ENCODE measurements at places on chromosomes 13 and 19. TPM values are rescaled to one million over a fixed set of nuclear protein-coding genes. Genes with fewer than 3 reads are reported as not detected.

The POSTN gene
- not detected for total RNA-seq

The KASH5 gene
- total RNA-seq: not detected

DNA sequence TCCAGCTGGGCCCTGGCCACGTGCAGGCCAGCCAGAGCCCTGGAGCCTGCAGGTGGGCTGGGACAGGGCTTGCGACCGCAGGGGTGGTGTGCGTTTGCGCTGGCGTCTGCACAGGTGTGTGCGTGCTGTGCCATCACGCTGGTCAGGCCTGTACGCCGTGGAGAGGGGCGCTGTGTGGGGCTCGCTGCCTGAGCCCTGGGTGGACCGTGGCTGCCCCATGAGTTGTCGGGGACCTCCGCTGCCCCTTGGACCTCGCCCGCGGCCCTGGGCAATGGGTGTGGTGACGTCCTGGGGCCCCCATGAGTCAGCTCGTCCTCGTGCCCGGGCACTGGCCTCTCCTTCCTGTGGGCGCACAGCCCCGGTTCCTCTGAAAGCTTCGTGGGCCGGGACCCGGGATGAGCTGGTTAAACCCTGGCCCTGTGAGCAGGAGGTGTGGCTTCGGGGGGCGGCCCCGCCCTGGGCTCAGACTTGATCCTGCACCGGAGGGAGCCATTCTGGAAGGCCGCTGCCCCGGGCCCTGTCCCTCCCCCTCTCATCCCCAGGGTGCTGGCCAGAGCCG lies 6.8 kb downstream of the CSNK1G2 start:
- no peak for DNase-seq
- peaks cover 13% of the 10 kb centered on the region for H3K36me3 ChIP-seq
- peaks cover 14% of the 10 kb centered on the region for H3K4me1 ChIP-seq
- H3K27ac ChIP-seq: no peak overlapping the region
- no peaks in the 10 kb centered on the region for H3K27me3 ChIP-seq

- no peak overlapping the region for H3K4me3 ChIP-seq
- peaks cover 25% of the 10 kb centered on the region for H3K4me1 ChIP-seq
- H3K36me3 ChIP-seq: peaks cover 38% of the 10 kb centered on the region
- DNase-seq: peak; percentile 67
- peak overlapping the region; percentile 36 for H3K27ac ChIP-seq
Observed at GRCh38 chr13:46126552-46127357, 21.9 kb upstream of the CPB2 start.

GRCh38 chr13:110294146-110294545 lies 12.8 kb downstream of the COL4A1 start:
- peaks cover 4% of the 10 kb centered on the region for H3K4me1 ChIP-seq
- no peak for DNase-seq
- no peak overlapping the region for H3K4me3 ChIP-seq
- no peaks in the 10 kb centered on the region for H3K36me3 ChIP-seq
- peaks cover 33% of the 10 kb centered on the region for H3K27me3 ChIP-seq
- H3K27ac ChIP-seq: no peak overlapping the region

DNA sequence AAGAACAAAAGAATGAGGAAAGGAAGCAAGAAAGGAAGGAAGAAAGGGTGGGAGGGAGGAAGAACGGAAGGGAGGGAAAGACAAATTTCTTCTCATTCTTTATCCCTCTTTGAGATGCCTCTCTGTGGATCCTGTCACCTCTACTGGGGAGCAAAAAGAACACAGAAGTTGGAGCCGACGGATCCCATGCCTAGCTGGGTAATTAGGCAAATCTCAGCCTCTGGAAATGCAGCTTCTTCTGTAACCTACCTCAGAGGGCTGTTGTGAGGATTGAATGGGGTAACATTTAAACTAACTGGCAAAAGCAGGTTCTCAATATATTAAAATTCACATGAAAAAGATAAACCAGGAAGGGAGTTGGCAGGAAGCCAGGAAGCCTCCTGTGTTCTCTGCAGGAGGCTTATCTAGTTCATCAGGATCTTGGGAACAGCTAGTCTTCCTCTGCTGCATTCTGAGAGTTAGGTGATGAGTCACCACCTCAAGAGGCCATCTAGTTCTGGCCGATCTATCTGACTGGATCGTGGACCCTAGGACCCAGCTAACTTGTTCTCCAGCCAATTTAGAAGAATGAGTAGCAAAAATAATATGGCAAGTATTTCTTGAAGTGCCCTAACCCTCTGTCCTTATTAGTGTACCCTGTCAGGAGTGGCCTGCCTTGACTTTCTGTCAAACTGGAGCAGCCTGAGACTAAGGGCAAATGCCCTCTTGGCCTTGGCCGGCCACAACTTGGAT lies 15.2 kb upstream of the CPB2 start:
- H3K4me3 ChIP-seq: no peak overlapping the region
- H3K4me1 ChIP-seq: peaks cover 9% of the 10 kb centered on the region
- no peak for DNase-seq
- H3K27me3 ChIP-seq: peaks cover 4% of the 10 kb centered on the region
- H3K27ac ChIP-seq: no peak overlapping the region

DNA sequence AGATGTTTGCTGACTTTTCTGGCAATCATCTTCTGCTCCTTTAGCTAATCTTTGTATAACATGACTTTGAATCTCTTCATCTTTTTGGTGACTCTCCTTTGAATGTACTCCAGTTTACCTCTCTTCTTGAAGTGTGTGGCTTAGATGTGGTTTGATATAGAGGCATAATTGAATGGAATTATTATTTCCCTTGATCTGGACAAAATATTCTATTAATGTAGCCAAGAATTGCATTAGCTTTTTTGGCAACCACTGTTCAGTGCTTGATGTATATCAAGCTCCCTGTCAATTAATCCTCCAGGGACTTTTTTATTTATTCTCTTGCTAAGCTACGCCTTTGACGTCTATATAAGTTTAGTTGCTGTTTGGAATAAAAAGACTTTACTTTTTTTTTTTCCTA lies 490.8 kb downstream of the PCDH20 start:
- H3K27ac ChIP-seq: no peak overlapping the region
- H3K4me1 ChIP-seq: no peaks in the 10 kb centered on the region
- no peak overlapping the region for H3K4me3 ChIP-seq
- no peak for DNase-seq

DNA sequence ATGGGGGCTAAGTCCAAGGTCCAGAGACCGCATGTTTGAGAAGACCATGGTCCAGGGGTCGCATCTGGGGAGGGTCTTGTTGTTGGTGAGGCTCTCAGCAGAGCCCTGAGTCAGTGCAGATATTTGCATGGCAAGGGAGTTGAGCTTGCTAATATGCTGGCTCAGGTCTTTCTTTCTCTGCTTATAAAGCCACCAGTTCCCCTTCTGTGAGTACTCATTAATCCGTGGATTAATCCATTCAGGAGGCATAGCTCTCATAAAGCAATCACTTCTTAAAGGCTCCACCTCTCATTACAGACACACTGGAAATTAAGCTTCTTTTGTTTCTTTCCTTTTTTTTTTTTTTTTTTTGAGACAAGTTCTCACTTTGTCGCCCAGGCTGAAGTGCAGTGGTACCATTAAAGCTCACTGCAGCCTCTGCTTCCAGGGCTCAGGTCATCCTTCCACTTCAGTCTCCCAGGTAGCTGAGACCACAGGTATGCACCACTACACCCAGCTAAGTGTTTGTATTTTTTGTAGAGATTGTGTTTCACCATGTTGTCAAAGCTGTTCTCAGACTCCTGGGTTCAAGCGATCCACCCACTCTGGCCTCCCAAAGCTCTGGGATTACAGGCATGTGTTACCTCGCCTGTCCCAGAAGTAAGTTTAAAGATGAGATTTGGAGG lies 216.4 kb downstream of the SLITRK5 start:
- no peaks in the 10 kb centered on the region for H3K36me3 ChIP-seq
- DNase-seq: no peak
- H3K4me1 ChIP-seq: no peaks in the 10 kb centered on the region
- no peak overlapping the region for H3K4me3 ChIP-seq
- no peak overlapping the region for H3K27ac ChIP-seq

GRCh38 chr13:77305266-77305665 lies 21.6 kb downstream of the MYCBP2 start:
- no peak overlapping the region for H3K27ac ChIP-seq
- H3K4me1 ChIP-seq: peaks cover 46% of the 10 kb centered on the region
- H3K36me3 ChIP-seq: peaks cover 35% of the 10 kb centered on the region

- H3K4me3 ChIP-seq: no peak overlapping the region
- no peak overlapping the region for H3K27ac ChIP-seq
- peaks cover 5% of the 10 kb centered on the region for H3K4me1 ChIP-seq
- H3K27me3 ChIP-seq: no peaks in the 10 kb centered on the region
- no peaks in the 10 kb centered on the region for H3K36me3 ChIP-seq
- no peak for DNase-seq
Observed at GRCh38 chr13:23767838-23768237, 121.4 kb downstream of the MIPEP start.

DNA sequence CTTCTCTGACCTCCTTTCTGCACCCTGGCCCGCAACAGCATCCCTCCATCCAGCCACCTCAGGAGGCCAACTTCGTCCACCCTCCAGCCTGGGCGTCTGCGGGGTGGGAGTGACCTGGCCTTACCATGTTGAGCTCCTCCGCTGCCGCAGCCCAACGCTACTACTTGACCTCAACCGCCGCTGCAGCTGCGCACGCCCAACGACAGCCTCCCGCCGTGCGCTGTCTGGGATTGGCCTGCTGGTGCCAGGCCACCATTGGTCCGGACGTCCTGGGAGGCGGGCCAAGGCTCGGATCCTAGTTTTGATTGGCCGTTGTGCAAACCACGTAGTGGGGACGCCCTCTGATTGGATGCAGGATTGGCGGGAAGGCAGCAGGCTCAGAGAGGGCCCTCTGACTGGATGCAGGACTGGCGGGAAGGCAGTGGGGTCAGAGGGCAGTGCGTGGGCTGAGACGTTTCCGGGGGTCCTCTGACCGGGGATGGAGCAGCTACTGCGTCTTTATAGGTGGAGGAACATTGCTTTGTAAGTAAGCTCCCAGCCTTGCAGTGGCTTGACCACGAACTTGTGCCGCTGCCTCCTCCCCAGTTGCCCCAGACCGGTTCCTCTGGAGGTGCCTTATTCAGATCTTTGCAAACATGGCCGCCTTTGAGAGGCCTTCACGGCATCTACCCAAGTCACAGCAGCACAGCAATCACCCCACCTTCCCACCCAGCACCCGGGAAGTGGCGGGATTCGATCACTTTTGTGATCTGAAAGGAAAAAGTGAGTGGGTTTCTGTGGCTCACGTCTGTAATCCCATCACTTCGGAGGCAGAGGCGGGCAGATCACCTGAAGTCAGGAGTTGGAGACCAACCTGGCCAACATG lies at the start of gene TUBA3C:
TSS of gene TUBA3C (minus strand) at position 204 of the 865 bp plus-strand sequence. CDS start at position 127, 77 bp downstream.
- H3K27me3 ChIP-seq: no peaks in the 10 kb centered on the region
- no peak within 1 kb of the TSS for H3K4me3 ChIP-seq
- H3K27ac ChIP-seq: no peak within 1 kb of the TSS
- no peaks in the 10 kb centered on the region for H3K36me3 ChIP-seq
- no peaks in the 10 kb centered on the region for H3K4me1 ChIP-seq

DNA sequence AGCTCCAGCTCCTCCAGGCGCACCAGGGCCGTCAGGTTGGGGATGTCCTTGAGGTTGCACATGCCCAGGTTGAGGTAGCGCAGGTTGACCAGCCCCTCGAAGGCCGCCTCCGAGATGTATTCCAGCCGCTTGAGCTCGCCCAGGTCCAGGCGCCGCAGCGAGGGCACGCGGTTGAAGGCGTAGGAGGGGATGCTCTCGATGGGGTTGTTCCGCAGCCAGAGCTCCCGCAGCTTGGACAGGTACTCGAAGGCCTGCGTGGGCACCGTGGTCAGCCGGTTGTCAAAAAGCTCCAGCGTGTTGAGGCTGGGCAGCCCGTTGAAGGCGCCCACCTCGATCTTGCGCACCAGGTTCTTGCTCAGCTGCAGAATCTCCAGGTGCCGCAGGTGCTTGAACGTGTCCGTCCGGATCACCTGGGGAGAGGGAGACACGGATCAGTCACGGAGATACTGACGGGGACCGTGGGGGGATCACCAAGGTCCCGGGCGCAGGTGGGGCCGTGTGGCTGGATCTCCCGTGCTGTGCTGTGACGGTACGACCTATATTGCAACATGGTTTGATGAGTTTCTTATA lies 5.4 kb upstream of the ASPDH start:
- DNase-seq: no peak
- no peak overlapping the region for H3K27ac ChIP-seq
- H3K4me3 ChIP-seq: no peak overlapping the region
- H3K27me3 ChIP-seq: peaks cover 7% of the 10 kb centered on the region
- H3K36me3 ChIP-seq: no peaks in the 10 kb centered on the region

DNA sequence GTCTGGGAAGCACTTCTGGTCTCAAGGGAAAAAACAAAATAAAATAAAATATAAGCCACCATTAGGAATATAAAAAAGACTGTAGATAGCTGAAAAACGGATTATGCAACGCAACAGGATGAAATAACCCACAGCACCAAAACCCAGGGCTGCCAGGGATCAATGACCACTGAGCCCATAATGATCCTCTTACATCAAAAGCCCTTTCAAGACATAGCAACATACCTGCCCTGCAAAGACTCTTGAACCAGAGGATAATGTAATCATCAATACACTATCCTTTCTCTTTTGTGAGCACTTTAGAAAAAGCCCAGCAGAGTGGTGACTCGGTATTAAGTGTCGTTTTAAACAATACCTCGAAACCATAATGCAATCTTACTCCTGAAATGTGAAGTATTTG lies 235.0 kb upstream of the SOX21 start:
- H3K27ac ChIP-seq: no peak overlapping the region
- no peaks in the 10 kb centered on the region for H3K36me3 ChIP-seq
- H3K27me3 ChIP-seq: peaks cover 6% of the 10 kb centered on the region
- H3K4me3 ChIP-seq: no peak overlapping the region
- no peak for DNase-seq

DNA sequence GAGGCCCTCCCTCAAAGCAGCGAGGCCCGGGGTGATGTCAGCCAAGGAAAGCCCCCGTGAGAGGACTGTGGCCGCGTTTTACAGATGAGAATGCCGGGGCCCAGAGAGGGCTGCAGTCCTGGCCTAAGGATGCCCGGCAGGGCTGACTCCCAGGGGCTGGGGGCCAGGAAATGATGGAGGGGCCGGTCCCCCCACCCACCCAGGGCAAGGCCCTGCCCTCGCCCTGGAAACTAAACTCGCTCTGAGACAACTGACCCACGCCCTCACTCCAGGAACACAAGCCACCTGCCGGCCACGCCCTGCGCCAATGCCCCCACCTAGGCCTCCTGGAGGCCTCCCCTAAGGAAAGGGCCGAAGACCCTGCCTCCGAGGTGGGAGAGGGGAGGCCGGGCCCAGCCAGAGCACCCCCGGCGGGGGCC lies 7.2 kb downstream of the ZBTB7A start:
- H3K36me3 ChIP-seq: peaks cover 17% of the 10 kb centered on the region
- no peak overlapping the region for H3K27ac ChIP-seq
- no peak overlapping the region for H3K4me3 ChIP-seq
- no peaks in the 10 kb centered on the region for H3K27me3 ChIP-seq
- no peak for DNase-seq

All from activated naive CD8-positive, alpha-beta T cell treated with anti-CD3 and anti-CD28 coated beads, Interleukin-2, amount 10 ng/mL, durations not matched to agents 7 days and 5 days (primary cell).